ENCODE measurements at places on chromosomes 13 and 19.

DNA sequence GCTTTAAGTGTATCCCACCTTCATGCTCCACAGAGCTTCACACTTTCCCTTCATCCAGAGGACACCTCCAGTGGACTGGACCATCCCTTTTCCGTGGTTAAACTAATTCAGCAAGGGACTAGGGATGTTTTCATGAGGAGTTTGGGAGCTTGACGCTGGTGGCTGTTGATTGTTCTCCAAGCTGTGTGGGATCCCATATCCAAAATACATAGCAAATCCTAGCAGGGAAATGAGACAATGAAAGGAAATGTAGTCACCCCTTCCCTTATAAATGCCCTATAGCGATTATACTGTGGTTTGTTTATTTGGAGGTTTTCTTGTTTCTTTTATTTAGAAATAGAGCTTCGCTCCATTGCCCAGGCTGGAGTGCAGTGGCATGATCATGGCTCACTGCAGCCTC, 31.6 kb upstream of the DPRX start:
- no peak for DNase-seq

GRCh38 chr13:49082653-49083536, 107.2 kb downstream of the FNDC3A start:
- no peak for DNase-seq

DNA sequence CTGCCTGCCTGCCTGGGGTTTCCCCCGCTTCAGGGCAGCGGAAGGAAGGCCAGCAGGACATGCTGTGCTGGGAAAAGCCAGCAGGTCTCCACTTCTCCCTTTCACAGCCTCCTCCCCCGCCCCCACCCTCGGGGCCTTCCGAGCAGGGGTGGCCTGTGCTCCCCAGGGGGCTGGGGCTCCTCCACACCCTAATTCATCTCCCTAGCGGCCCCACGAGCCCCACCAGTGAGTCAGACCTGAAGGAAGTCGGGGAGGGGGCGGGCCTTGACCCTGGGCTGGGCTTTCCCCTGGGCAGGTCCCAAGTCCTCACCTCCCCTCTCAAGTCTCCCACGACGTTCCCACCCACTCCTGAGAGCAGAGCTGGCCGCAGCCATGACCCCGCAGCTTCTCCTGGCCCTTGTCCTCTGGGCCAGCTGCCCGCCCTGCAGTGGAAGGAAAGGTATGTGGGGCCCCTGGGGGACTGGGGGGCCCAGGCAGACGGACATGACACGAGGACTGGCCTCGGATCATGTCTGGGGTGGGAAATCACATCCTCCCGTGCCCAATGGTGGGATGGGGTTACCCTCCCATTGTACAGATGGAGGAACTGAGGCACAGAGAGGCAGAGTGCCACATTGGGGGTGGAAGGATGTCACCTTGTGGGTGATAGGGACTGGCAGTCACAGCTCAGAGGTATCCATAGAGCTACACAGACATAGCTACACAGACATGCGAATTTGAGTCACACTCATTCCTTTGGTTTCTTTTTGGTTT, at the start of gene EBI3:
Gene EBI3, plus strand, starts transcription at position 345 of the 753 bp plus-strand sequence. Its CDS starts 28 bp downstream, at position 373.
- DNase-seq, result no peak

- no peak for DNase-seq
These were observed 4.6 kb upstream of the MUC16 start for GRCh38 chr19:9014803-9015202.

DNA sequence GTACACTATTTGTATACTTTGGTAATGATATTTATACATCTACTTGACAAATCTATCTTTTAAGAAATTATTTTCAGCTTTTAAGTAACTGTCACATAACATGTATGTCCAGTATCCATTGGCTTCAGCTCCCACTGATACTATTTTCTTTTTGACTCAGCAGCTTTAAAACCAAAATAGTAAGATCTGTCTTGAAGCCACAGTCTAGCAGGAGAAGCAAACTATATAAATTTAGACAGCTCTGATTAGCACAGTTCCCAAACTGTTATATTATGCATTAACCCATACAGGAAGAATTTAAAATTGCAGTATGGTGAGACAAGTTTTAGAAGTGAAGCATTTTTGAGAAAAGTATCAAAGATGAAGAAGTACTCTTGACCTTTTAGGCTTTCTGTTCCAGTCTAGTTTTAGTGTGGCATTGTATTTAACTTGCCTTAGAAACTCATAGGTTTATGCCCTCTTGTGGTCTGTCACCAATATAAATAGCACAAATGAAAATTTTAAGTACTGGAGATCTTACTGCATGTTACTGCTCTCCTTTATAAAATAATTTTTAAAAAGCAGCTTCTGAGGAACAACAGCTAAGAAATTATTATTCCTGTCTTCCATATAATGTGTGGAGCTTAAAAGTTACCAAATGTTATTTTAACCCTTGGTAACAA, 24.7 kb downstream of the URI1 start:
- DNase-seq, result no peak

DNA sequence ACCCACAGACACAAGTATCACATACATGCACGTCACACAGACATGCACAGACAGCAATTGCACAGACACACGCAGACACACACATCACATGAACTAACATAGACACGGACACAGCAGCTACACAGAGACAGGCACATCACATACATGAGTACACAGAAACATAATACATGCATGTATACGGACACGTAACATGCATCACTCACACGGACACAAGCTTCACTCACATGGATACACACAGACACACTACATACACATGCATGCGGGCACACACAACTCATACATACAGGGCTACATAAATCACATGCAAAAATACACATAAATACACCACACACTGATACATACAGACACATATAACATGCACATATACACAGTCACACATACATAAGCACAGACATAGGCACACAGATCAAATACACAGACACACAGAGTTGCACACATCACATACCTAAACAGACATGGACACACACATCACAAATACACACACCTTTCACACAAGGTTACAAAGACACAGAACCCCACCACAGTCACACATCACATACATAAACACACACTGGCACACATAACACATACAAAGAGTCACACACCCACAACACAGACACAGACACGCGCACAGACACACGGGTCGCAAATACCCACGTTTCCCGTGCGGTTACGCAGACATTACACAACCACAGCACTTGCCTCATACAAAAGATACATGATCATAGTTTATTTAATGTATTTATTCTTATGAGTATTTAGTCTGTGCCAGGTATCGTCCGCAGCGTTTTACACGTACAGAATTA, 1.1 kb upstream of the LMTK3 start:
- DNase-seq, result no peak

GRCh38 chr19:10796653-10797052, 39.4 kb downstream of the TMED1 start:
- DNase-seq, result no peak

DNA sequence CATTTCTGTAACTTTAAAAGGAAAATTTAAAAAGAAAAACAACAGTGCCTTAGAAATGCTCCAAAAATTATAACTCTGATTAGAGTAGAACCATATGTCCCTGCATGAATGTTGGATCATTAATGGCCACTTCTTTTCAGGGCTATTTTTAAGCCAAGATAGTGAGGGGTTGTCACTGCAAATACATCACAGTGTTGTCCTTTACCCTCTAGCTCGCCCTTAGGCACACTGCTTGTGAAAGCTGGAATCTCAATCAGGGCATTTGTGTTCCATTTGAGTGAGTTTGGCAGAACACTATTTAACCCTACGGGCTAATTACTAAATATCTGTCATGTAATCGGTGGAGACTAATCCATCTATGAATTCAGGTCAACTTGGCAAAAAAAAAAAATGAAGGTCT, 212.2 kb downstream of the NHLRC3 start:
- DNase-seq, result no peak
